ENCODE measurements at places on chromosomes 16 and 17.

GRCh38 chr17:7835814-7836595, 2.0 kb downstream of the KDM6B start:
- DNase-seq, result no peak

GRCh38 chr17:43598357-43599045, 52.4 kb upstream of the ETV4 start:
- no peak for DNase-seq

DNA sequence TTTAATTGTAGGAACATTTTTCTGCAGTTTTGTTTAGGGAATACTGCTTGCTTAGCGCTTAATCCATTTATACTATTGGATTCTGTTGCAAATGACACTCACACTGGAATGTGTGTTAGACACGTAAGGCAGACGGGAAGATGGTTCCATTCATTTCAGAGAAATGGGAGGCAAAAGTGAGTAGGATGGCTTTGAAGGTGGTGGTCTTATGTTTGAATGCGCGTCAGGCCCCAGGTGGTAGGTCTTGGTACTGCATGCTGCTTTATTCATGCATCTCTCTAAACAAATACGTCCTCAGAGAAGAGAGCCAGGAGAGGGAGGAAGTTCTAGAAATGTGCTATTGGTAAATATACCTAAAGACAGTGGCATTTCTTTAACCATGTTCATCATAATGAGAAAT, 997.6 kb upstream of the RBFOX1 start:
- DNase-seq, result no peak

- no peak for DNase-seq
Observed at GRCh38 chr17:81664051-81664470, 2.3 kb downstream of the OXLD1 start.

Measured in activated CD4-positive, alpha-beta T cell treated with anti-CD3 and anti-CD28 coated beads, Interleukin-2, amount 50 U/mL, for 24 hours (primary cell).